ENCODE measurements at places on chromosomes 2 and 18. TPM values are rescaled to one million over a fixed set of nuclear protein-coding genes. Genes with fewer than 3 reads are reported as not detected.

GPR75 gene
- total RNA-seq, result 0.57 TPM

TEX44 gene
- not detected for total RNA-seq

LYG2 gene
- total RNA-seq, result not detected

UGT1A5 gene
- 0.09 TPM for total RNA-seq

DNAJC5G gene
- not detected for total RNA-seq

PKDCC gene
- total RNA-seq, result 77.8 TPM

POTEC gene
- not detected for total RNA-seq

VWC2L gene
- total RNA-seq, result not detected

HRH4 gene
- total RNA-seq, result 0.24 TPM
